Activated CD8-positive, alpha-beta T cell treated with anti-CD3 and anti-CD28 coated beads, Interleukin-2, amount 10 ng/mL, durations not matched to agents 7 days and 5 days (primary cell): ENCODE measurements at places on chromosomes 3 and 15. TPM values are rescaled to one million over a fixed set of nuclear protein-coding genes. Genes with fewer than 3 reads are reported as not detected.

The BFSP2 gene
- total RNA-seq: 0.45 TPM

The MNS1 gene
- 0.23 TPM for total RNA-seq

The NME9 gene
- not detected for total RNA-seq

The TLR9 gene
- 0.52 TPM for total RNA-seq
